ENCODE measurements at places on chromosomes 1 and 21.

DNA sequence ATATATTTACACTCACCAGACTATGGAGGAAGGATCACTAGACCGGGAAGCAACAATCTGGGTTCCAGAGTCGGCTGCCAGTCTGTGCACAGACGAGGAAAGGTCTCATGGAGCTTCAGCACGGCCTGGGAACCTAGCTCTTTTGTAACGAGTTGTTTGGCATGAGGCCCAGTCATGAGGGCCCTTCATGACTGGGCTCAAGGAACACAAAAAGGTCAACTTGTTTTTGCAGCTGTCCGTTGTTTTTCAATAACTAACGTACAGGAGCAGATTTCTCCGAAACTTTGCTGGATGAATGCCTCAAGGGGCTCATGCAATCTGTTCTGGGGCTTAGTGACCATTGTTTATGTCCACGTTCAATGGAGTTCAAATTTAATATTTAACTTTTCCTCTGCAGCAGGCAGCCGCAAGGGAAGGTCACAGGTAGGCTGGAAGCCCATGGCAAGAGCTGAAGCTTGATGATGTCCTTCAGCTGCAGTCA lies 5.9 kb upstream of the STUM start:
- DNase-seq = no peak

DNA sequence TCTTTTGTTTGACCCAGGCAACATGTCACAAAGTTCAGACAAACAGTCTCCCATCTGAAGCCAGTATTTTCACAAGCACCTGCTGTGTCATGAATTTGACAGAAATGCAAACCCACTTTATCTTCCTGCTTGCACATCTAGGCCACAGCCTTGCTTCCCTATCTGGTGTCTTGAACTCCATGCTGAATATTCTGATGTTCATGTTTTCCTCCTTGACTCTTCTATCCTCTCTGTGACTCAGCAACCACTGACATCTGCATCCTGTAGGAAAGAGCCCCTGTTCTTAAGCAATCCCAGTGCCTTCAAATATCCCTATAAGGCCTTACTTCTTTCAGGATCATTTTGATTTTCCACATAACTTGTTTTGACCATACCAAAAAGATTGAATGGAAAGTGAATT lies 6.5 kb downstream of the CD55 start:
- DNase-seq = no peak

DNA sequence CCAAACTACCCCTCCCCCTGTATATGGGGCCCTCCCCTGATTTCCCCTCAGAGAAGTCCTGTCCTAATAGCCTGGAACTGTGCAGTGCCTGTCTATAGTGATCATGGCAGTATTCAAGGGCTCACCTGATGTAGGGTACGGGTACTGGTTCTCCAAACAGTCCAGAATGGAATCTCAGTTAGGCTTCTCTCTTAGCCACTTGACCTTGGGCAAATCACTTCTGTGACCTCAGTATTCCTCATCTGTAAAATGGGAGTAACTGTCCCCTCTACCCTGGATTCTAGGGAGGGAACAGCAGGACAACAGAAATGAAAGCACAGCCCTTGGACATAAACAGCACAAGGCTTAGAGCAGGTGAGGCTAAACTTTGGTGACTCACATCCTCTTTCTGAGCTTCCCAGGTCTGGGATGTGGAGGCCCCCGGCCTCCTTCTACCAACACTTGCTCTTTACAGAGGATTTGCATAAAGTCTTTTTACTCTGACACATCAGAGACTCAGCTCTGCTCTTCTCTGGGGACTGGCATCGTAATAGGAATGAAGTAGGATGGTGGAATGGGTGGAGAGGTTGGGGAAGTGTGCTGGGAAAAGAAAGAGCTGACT lies 20.0 kb upstream of the PDZK1IP1 start:
- no peak for DNase-seq

DNA sequence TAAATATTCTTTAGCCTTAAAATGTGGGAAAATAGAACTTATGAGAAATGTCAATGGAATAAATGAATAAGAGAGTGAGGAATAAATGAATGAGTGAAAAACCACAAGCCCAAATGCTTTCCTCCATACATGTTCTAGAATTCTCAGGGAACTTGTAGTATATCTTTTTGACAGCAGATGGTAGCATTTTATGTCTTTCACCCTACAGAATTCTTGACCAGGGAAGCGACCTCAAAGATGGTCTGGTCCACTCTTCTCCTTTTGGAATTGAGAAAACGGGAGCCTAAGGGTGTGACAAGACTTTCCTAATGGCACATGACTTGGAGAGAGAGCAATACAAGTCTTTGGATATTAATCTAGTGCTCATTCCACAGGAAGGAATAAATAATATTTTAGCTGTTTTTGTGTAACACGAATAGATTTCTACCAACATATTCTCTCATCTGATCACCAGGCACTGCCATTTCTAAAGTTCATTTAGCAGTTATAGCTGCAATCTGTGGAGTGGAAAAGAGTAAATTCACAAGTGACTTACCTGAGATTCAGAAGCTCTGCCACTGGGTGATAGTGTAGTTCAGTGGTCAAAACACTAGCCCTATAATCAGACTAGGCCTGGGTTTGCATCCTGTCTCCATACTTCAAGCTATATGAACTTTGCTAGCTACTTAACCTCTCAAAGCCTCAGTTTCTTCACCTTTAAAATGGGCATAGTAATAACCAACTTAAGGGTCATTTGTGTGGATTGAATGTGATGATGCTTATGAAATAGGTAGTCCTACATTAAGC lies 15.0 kb upstream of the F5 start:
- no peak for DNase-seq

DNA sequence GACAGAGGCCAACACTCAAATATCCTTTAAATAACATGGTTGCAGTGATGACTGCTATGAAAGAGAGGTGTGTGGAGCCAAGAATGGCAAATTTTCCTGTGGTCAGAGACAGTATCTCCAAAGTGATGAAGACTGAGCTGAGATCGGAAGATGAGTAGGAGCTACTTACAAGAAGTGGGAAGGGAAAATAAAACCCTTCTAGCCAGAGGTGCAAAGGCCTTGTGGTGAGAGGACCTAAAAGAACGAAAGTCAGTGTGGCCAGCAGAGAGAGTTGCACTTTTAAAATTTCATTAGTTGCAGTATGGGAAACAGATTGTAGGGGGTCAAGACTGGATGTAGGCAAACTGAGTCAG lies 17.8 kb downstream of the SLAMF7 start:
- DNase-seq = no peak

DNA sequence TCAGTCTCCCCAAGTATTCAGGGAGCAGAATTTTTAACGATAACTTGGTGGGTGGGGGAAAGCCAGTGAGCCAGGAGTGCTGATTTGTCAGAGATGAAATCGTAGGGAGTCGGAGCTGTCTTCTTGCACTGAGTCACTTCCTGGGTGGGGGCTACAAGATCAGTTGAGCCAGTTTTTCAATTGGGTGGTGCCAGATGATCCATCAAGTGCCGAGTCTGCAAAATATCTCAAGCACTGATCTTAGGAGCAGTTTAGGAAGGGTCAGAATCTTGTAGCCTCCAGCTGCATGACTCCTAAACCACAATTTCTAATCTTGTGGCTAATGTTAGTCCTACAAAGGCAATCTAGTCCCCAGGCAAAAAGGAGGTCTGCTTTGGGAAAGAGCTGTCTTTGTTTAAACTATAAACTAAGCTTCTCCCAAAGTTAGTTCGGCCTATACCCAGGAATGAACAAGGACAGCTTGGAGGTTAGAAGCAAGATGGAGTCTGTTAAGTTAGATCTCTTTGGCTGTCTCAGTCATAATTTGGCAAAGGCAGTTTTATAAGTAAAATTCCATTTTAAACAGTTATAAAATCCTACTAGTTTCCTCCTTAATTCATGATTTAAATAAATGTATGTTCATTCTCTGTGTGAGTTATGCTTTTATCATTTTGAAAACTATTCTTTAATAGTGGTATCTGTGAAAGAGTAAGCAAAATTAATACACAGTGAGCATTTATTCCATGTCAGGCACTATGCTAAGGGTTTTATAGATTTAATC lies 51.7 kb downstream of the SLC16A1 start:
- DNase-seq = no peak

DNA sequence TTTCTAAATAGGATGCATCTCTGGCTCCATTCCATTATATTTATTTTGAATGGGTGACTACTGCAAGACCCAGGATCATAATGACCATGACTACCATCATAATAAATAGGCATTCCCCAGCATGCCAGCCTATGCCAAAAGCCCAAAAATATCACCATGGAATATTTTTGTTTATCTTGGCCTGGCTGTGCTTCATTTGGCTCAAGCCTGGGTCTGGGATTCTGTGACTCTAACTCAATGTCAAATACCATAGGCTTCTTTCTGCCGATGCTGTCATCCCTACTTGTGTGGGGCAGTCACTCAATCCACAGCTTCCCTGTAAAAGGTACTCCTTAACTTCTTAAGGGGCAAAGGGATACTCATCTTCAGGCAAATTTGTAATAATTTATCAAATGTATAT lies 66.6 kb downstream of the DIRAS3 start:
- DNase-seq = no peak

DNA sequence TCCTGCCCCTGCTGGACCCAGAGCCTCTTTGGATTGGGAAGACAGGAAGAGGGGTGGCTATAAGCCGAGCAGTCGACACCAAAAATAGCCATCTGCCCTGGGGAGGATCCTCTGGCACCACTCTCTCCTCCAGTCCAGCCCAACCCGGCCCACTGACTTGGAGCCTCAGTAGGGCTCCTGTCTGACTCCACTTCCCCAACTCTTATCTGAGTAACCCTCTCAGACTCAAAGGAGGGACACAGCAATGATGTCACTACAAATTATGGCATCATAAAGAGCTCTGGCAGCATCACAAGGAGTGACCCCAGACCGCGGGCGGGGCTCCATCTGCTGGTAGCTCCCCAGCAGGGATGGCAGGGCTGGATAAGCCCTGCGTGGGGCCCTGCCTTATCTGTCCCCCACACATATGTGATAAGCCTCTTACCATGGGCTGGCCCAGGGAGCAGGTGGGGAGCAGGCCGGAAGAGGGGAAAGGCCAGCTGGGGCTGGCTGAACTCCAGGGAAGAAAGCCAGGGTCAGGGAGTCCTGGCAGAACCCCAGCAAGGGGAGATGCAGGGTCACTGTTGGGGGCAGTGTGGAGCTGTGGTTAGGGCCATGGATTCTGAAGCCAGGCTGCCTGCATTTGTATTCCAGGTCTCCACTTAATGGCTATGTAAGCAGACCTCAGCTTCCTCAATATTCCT lies 4.6 kb upstream of the SLC6A9 start:
- no peak for DNase-seq

DNA sequence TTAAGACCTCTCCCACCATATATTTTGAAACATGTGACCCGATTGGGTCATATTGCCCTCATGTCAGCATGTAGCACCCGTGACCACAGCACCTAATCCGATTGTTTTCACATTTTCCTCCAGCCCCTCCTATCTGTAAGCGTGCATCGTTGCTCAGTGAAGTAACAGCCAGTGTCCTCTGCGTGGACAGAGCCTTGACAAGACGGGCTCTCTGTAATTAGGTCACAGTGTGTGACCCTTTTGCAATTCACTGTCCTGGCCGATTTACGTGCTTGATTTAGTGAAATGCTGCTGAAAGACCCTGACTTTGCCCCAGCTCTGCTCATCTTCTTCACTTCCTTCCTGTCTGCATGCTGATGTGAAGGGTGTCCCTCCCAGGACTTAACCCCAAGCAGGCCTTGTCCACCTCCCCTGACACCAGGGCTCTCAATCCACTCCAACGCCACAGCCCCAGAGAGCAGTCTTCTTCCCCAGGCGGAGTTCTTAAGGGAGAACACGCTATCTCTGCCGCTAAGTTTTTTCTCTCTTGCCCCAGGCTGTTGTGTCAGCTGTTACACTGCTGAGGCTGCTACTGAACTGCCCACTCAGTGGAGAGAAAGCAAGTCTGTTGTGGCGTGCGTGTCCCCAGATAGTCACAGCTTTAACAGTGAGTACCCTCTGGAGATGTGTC lies 19.4 kb downstream of the URB2 start:
- DNase-seq = no peak

DNA sequence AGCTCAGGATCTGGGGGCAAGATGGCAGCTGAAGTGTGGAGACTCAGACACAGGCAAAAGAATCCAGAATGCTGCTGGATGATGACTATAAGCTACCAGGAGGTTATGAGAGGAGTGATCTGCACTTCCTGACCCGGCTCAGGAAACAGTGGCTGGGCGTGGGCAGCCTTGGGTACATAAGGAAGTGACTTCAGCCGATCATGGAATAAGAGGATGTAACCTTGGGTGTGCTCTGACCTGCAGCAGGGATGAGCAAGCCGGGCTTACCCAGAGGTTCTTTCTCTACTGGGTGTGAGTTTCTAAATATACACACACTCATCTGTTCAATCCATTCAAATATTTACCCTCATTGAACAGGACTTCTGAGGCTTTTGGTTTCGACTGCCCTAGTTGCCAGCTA lies 62.7 kb downstream of the CD34 start:
- DNase-seq = no peak

GRCh38 chr21:33817138-33817537 lies 98.5 kb downstream of the ATP5PO start:
- DNase-seq = no peak

GRCh38 chr1:37875833-37876232 lies 16.4 kb upstream of the MTF1 start:
- DNase-seq = no peak

GRCh38 chr1:226064816-226065248 lies 2.3 kb downstream of the H3-3A start:
- peak; percentile 66 for DNase-seq

- peak; percentile 30 for DNase-seq
Measured at GRCh38 chr1:168084396-168085231, 52.1 kb downstream of the GPR161 start.

- DNase-seq = no peak
Measured at GRCh38 chr1:192998536-192998935, 60.6 kb downstream of the UCHL5 start.

- no peak for DNase-seq
Measured at GRCh38 chr1:66532798-66533783, 862 bp upstream of the SGIP1 start.

Measured in NCI-H1694 treated with DMSO at 0.1 percent for 48 hours (cell line).